ENCODE measurements at places on chromosomes 11 and 22.

DNA sequence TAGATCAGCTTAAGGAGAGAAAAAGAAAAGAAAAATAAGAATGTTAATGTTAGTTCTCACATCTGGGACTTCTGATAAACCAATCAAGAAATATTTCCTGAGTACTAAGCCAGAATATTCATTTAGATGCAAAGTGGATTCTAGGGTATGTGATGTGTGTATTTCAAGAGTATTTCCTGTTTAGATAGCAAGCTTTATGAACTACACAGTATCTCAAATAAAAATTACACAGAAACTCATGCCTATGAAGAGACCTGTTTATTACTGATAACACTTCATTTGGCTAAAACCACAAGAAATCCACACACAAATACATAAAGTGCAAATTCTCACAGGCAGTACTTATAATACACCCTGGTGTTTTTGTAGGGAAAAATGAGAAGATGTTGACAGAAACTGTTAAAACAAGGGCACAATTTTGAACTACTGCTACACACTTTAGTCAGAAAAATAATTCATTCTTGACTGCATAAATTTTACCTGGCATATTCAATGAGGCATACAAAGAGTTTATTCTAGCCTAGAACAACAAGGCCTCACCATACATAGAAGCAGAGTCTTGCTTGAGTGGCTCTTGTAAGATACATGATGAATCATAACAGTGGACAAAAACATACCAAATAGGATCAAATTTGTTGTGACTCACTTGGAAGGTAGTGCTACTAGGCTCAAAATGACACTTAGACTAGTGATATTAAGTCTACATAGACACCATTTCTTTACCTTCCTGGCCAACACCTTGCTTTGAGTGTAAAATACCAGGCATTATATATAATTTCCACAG is 18.8 kb upstream of the P4HA3 start:
- DNase-seq = no peak

DNA sequence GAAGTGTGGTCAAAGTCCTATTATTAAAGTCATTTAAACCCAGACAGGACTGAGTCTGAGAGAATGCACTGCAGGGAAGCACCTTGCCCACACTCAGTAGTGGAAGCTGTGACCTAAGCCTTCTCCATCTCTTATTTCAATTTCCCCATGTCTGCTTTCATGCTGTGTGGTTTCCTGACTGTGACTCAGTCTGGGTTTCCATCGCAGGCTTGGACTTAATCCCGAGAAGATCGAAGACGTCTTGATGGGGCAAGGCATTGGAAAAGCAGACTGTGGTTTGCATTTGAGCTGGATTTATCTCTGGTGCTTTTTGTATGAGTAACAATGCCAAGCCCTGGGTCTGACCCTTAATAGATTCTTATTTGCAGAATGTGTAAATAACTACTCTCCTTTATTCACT is 238.9 kb downstream of the NTM start:
- no peak for DNase-seq

- no peak for DNase-seq
Measured at GRCh38 chr22:21457023-21457787, 10.0 kb upstream of the TMEM191C start.

GRCh38 chr22:26205494-26205893 is 36.2 kb downstream of the SEZ6L start:
- DNase-seq = no peak

DNA sequence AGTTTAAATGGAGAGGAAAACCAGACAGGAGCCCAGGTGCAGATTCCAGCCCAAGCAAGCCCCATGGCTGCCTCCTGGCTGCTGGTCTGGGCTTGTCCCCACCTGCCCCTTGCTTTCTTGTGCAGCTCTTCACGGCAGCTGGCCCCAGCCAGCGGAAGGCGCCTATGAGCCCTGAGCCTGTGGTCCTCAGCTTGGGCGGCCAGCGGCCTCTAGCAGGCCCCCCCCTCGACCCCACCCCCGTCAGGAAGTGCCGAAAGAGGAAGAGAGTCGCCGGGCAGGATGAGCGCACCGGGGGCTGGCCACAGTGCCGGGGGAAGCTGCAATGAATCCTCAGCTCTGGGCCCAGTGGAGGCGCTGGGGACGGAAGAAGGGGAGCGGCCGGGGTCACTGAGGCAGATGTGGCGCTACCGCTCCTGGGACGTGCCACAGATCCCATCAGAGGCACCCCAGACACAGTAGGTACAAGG is 2.1 kb upstream of the DGKZ start:
- no peak for DNase-seq

DNA sequence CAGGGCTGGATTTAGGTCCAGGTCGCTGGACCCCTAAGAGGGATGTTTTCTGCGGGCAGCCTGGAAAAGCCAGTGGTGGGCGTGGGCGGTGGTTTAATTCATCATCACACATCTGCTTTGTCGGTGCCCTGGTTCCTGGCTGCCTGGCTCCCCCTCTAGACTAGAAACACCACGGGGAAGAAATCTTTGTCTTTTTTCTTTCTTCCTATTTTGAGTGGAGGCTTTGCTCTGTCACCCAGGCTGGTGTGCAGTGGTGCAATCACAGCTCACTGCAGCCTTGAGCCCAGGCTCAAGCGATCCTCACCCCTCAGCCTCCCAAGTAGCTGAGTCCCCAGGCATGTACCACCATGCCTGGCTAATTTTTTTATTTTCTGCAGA is 86.6 kb upstream of the LINC01488 start:
- no peak for DNase-seq

GRCh38 chr22:42515896-42516295 is 3.7 kb downstream of the RRP7A start:
- DNase-seq = no peak

GRCh38 chr11:69386594-69387408 is 92.8 kb downstream of the MYEOV start:
- no peak for DNase-seq

GRCh38 chr22:37518509-37519267 is 527 bp downstream of the CARD10 start:
- no peak for DNase-seq

DNA sequence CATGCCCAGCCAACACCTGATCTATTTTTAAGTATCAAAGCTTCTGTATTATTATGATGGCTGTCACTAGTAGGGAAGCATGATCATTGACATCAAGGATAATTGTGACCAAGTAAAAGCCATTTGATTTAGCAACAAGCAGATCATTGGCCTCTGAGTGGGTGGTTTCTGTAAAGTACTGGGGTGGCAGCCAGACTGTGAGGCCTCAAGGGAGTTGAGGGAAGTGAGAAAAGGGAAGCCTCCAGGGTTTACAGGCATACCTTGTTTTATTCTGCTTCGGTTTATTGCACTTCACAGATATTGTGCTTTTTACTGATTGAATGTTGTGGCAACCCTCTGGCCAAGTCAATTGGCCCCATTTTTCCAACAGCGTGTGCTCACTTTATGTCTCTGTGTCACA is 60.1 kb downstream of the PRR5L start:
- no peak for DNase-seq

GRCh38 chr11:27405134-27405533 is 42.1 kb upstream of the CCDC34 start:
- no peak for DNase-seq

GRCh38 chr11:13030857-13031256 is 21.7 kb downstream of the RASSF10 start:
- DNase-seq = no peak

GRCh38 chr11:48148749-48149148 is 67.9 kb upstream of the OR4B1 start:
- no peak for DNase-seq

GRCh38 chr22:44246615-44247326 is 66.0 kb downstream of the SHISAL1 start:
- no peak for DNase-seq

- DNase-seq = no peak
Measured at GRCh38 chr22:19514831-19515565, 9.2 kb downstream of the CLDN5 start.

DNA sequence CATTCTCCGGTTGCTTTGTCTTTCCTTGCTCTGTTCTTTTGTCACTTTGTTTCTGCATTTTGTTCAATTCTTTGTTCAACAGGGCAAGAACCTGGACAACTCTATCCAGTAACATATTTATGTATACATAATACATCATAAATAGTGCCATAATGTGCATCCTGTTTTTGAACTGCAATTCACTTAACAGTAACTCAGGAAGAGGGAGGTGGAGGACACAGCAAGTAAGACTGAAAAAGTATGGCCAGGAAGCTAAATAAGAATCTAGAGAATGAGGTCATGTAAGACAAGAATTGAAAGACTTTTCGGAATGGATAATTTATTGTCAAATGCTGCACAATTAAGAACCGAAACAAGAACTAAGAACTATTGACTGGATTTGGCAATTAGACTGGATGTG is 29.2 kb upstream of the CHORDC1 start:
- no peak for DNase-seq

GRCh38 chr22:25147642-25147928 is 52.1 kb upstream of the CRYBB3 start:
- no peak for DNase-seq

- DNase-seq = no peak
Measured at GRCh38 chr11:10443721-10444235, 11.3 kb upstream of the AMPD3 start.

DNA sequence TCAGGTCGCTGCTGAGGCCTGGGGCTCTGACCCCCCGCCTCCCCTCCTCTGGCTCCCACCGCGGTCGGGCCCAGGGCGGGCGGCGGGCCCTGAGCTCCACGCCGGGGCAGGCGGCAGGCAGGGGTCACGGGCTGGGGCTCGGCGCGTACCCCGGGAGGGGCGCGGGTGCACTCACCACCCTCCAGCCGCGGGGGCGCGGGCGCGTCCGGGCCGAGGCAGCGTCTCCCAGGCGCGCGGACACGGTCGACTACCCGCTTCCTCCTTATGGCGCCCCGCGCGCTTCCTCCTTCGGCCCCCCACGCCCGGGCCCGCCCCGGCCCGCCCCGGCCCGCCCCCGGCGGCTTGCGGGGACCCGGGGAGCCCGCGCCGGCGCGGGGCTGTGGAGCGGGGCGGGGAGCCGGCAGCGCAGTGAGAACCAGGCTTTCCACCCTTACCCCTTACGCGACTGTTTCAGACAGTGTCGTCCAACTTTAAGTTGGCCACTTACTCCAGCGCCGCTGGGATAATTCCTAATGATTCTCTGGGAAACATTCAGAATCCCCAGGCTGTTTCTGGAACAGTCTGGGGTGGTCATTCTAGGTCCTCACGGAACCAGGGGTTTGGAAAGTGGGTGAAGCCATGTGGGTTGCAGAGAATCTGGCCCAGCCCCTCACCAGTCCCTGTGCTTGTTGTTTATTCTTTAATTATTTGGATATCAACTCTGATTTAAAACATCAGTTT is at the start of gene BID:
TSS of gene BID (minus strand) at position 264 of the 720 bp plus-strand sequence. CDS start 24,353 bp downstream, outside the sequence.
- DNase-seq = no peak

DNA sequence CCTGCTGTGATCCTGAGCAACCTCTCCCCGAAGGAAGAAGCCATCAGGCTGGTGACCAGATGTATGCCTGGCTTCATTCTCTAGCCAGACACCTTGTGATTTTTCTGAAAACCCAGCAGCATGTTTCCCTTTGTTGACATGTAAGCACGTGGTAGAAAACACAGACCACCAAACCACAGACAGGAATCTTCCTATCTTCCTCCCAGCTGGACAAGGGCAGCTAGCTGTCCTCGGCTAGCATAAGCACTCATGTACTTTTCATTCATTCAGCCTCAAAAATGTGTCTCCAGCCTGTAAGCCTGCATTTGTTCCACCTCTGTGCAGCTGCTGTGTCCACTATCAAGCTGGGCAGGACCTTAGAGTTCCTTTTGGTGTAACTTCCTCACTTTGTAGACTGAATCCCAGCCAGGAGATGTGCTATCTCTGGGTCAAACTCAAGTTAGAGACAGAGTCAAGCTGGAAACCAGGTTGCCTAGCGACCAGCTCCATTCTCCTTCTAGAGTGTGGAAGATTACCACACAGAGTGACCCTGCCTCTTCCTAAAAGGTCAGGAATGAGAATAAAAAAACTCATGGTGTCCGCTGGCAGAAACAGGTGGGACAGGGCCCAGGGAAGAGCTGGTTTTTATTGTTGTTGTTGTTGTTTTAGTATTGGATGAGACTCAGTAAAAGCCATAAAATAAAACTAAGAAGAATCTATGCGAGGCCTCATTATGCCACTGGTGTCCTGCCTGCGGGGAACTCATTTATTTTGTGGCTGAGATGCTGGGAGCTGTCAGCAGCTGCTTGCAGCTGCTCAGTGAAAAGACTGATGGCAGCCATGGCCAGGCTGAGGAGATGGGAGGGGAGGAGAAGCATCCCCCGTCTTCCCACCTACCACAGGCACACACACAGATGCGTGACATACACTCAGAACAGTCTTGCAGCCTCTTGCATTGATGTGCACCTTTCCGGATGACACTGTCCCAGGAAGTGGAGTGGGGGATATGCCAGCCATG is 7.4 kb upstream of the CLMP start:
- no peak for DNase-seq

GRCh38 chr11:127506647-127507046 is 506.1 kb upstream of the KIRREL3 start:
- no peak for DNase-seq

DNA sequence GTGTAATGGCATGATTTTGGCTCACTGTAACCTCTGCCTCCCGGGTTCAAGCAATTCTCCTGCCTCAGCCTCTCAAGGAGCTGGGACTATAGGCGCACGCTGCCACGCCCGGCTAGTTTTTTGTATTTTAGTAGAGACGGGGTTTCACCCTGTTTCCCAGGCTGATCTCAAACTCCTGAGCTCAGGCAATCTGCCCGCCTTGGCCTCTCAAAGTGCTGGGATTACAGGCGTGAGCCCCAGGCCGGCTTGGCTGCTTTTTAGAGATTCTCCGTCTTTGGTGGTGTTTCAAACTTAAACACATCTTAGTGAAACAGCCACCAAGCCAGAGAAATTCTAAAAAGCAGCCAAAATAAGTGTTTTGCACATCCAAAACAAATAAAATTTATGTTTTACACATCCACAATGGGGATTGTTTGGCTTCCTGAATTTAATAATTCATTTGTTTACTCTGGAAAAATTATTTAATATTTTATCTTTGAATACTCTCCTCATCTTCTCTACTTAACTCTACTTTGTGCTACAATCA is 18.4 kb downstream of the BCL2L13 start:
- DNase-seq = no peak

- DNase-seq = no peak
Measured at GRCh38 chr22:19874307-19875060, 19.8 kb upstream of the GNB1L start.

- DNase-seq = no peak
Measured at GRCh38 chr11:72781063-72781312, 12.9 kb downstream of the STARD10 start.

DNA sequence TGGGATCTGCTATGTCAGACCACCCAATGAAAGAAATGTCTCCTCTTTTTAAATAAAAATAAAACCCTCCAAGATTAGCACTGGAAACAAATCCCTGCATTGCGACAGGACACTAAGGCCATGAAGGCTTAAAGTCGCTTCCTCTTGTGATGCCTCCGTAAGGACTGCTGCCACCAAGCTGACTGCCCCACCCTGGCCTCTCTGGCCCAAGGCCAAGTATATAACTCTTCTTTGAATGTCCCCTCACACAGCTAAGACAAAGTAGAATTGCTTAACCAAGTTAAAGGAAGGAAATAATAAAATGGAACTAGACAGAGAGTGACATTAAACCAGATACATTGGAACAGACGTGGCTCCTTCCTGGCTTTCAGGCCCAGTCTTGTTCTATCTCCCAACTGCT is 7.5 kb upstream of the NRGN start:
- no peak for DNase-seq

- DNase-seq = no peak
Measured at GRCh38 chr11:123209591-123209990, 14.5 kb upstream of the CLMP start.
